ENCODE measurements at places on chromosomes 1 and 21. TPM values are rescaled to one million over a fixed set of nuclear protein-coding genes. Genes with fewer than 3 reads are reported as not detected.

TAS1R3 gene
- total RNA-seq, result 0.82 TPM

CLCA1 gene
- total RNA-seq, result not detected

C21orf91 gene
- 63.6 TPM for total RNA-seq

CACHD1 gene
- total RNA-seq, result 0.07 TPM

USP25 gene
- 43.2 TPM for total RNA-seq

HSD17B7 gene
- total RNA-seq, result 33.9 TPM

KNCN gene
- total RNA-seq, result not detected

DEDD gene
- 37.1 TPM for total RNA-seq

LCE1E gene
- not detected for total RNA-seq

PIK3C2B gene
- 21.6 TPM for total RNA-seq

ADORA3 gene
- total RNA-seq, result not detected

ZNF695 gene
- 0.82 TPM for total RNA-seq

FCRL4 gene
- total RNA-seq, result not detected

CDC42SE1 gene
- total RNA-seq, result 235 TPM

GPR161 gene
- 0.44 TPM for total RNA-seq

OR2L8 gene
- total RNA-seq, result not detected

AADACL3 gene
- not detected for total RNA-seq

WDR47 gene
- total RNA-seq, result 10.7 TPM

MTMR11 gene
- 2.0 TPM for total RNA-seq

C1orf87 gene
- not detected for total RNA-seq

TSTD1 gene
- 62.8 TPM for total RNA-seq

CELA3B gene
- not detected for total RNA-seq

RGS13 gene
- 0.12 TPM for total RNA-seq

A3GALT2 gene
- not detected for total RNA-seq

GSTM1 gene
- total RNA-seq, result not detected

ZNF683 gene
- 26.3 TPM for total RNA-seq

DNM3 gene
- total RNA-seq, result 2.2 TPM

SRSF11 gene
- 190 TPM for total RNA-seq

IPO9 gene
- total RNA-seq, result 64.7 TPM

RNU1-1 gene
- total RNA-seq, result 922 TPM

HSPB7 gene
- not detected for total RNA-seq

HSPA6 gene
- 0.47 TPM for total RNA-seq

CD2 gene
- total RNA-seq, result 444 TPM

C1QA gene
- total RNA-seq, result not detected

ANKRD35 gene
- total RNA-seq, result 1.1 TPM

RPE65 gene
- total RNA-seq, result not detected

GREM2 gene
- 0.05 TPM for total RNA-seq

MRPL9 gene
- total RNA-seq, result 111 TPM

SLFNL1 gene
- total RNA-seq, result 0.35 TPM

DUSP10 gene
- 46.3 TPM for total RNA-seq

HTR1D gene
- not detected for total RNA-seq

MFSD2A gene
- total RNA-seq, result 7.0 TPM

KCNE2 gene
- not detected for total RNA-seq

SLAMF7 gene
- total RNA-seq, result 107 TPM

TRMT1L gene
- total RNA-seq, result 23.2 TPM

DYNLT5 gene
- not detected for total RNA-seq

CRYAA gene
- not detected for total RNA-seq

HSD3B2 gene
- total RNA-seq, result not detected

SLC25A34 gene
- 0.88 TPM for total RNA-seq

SPATA21 gene
- not detected for total RNA-seq

DFFA gene
- total RNA-seq, result 40.9 TPM

PTPN7 gene
- 228 TPM for total RNA-seq

LRP8 gene
- 82.5 TPM for total RNA-seq

AQP10 gene
- total RNA-seq, result not detected

ILDR2 gene
- total RNA-seq, result 7.9 TPM

OMA1 gene
- 26.0 TPM for total RNA-seq

MIXL1 gene
- not detected for total RNA-seq

Measured in activated CD8-positive, alpha-beta memory T cell treated with anti-CD3 and anti-CD28 coated beads, Interleukin-2, amount 10 ng/mL, durations not matched to agents 7 days and 5 days (primary cell).